NCI-H2081 treated with DMSO at 0.1 percent for 48 hours (cell line): ENCODE measurements at places on chromosomes 4 and X.
A peak's percentile ranks its signal among the peaks of the same experiment; 100 is the strongest.

- DNase-seq = no peak
Measured at GRCh38 chr4:48027653-48028052, 11.1 kb downstream of the NIPAL1 start.

- no peak for DNase-seq
Measured at GRCh38 chrX:104987063-104987462, 233.4 kb downstream of the TEX13A start.

GRCh38 chr4:111283066-111283677 lies 660.3 kb upstream of the PITX2 start:
- no peak for DNase-seq

GRCh38 chrX:43166874-43167273 lies 388.9 kb upstream of the PPP1R2C start:
- peak; percentile 75 for DNase-seq

- DNase-seq = peak; percentile 9
Measured at GRCh38 chrX:10156199-10157031, at the start of gene CLCN4. Gene CLCN4 (plus strand): TSS chrX:10156975. CDS start chrX:10185033, 28,058 bp downstream.

GRCh38 chr4:137998666-137999429 lies 243.3 kb downstream of the SLC7A11 start:
- DNase-seq = no peak

DNA sequence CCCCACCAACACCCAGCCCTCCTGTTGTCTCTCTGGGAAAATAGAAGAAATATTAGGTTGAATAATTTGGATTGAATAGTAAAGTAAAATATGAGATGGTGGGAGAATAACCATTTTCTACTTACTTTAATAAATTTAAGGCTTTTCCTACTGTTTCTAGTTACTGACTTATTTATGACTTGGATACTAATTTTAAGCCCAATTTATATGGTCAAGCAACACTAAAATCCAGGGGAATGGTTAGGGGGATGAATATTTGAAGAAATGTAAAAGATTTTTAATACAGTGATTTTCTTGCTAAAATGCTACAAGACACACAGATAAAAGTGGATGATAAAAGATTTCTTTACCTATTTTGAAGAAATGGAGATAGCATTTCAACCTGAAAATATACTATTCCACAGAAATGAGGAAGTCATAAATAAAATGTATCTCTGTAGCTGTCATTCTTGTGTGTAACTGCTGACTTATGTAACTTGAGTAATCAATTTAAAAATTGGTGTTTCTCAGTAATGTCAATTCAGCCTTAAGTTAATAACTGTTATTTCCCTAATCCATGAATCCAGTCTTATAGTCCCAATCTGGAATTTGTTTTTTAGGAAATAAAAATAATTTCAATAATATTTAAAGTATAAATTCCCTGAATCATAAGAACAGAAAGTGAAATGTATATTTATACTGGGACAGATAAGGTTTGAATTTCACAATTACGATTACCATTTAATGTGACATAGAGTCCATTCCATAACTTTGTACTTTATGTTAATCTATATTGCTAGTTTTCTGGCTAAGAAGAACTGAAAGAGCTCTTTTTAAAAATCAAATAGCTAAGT lies 24.3 kb upstream of the IL2 start:
- DNase-seq = no peak

DNA sequence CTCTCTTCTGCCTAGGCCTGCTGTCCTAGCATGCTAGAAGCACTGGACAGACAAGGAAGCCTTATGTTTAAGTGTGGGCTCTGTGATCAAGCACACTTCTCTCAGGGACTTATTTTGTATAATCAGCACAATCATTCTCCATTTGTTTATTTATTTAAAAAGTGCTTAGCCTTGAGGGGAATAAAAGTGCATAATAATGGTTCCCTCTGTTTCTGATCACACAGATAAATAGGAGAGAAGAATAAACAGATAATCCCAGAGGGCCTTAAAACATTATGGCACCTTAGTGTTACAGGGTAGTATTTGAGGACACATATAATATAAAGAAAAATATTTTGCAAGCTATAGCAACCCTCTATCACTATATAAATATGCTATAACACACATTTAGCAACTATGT lies 146.5 kb downstream of the UNC5C start:
- DNase-seq = no peak

DNA sequence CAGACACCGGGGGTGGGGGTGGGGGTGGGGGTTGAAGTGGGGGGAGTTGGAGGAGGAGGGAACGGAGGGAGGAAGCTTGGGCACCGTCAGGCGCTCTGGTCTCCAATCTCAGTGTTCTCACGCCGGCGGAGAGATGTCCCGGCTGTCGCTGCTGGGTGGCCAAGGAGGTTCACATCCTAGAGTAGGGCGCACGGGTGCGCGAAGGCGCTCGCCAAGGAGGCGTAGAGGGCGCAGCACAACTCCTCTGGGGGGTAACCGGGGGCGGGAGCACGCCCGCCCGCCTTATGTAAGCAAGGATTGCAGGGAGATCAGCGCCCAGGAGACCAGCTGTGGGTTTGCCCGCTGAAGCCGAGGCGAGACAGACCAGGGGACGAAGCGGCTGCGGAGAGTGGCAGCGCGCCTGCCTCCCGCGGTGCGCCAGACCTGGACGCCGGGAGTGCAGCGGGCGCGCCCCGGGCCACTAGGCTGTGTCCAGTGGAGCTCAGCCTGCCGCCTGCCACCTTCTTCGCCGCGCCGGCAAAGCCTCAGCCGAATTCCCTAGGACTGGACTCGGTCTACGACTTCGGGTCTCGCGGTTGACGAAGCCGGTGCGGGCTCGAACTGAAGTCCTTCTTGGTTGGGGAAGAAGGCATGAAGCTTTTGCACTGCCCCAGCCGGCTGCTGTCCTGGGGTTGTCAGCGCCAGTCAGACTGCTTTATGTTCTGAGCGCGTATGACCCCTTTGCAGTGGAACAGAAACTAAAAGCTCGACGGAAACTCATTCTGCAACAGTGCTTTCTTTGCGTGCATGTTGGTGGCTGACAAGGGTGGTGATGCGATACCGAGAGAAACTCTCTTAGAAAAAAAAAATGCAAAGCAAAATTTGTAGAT lies 707 bp upstream of the UNC5C start:
- DNase-seq = no peak

DNA sequence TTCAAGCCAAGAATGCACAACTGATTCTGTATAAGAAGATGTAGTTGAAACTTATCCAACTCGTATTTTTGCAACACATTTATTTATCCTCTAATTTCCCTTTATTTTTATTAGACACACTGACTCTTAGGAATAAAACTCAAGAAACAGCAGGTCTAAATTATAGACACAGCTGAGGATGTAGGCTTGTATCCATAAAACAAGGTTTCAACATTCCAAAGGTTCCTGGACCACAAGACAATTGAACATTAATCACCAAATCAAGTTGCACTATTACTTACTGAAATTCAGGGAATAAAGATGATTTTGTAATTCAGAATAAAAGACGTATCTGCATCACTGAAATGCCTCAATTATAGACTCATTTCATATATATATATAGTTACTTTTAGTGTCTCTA lies 683.5 kb upstream of the GRIA3 start:
- DNase-seq = no peak

GRCh38 chrX:15820106-15821073 lies 30.1 kb downstream of the ZRSR2 start:
- DNase-seq = no peak

DNA sequence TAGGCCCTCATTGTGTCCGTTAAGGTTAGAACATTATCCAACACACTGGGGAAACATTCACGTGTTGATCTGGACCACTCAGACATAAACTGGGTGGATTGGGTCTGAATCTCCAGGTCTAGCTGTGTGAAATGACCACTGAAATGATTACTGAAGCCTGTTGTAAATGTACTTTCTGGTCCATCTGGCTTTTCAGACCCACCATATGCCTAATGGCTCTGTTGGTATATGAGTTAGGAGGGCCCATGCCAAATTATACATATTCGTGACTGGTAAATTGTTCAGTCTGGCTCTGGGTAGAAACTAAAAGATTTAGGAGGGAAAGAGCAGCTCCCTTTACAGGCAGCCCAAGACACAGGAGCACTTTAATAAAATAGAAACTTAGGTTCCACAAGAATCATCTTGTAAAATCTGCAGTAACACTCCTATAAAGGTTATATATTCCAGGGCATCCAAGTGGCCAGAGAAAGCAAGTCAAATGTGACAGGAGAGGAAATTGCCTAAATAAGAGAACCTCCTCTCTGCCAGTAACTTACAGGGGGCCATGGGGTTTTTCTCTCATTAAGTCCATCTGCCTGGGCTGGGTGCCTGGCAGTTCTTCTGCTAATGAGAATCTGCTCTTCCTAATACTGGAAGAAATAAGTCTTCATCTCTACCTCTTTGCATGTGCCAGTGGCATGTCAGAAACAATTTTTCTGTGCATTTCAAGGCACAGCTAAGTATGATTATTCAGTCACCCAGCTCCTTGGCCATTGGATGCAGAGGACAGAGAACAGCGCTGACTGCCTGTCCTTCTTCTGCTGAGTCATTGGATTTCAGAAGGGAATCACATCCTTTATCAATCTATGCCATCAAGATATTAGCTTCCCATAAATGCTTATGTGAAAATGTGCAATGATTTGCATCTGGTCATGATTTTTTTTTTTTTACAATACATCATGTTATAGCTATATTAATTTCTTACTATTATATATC lies 112.6 kb downstream of the GLRA2 start:
- no peak for DNase-seq

- no peak for DNase-seq
Measured at GRCh38 chrX:154379569-154379951, 465 bp downstream of the EMD start.
